Left ventricle myocardium superior (tissue), 1 donor: ENCODE measurements at places on chromosomes 7 and 10.
A peak's percentile ranks its signal among the peaks of the same experiment; 100 is the strongest.

- peak; percentile 74 for DNase-seq
Observed at GRCh38 chr7:75905785-75906604, 9.0 kb upstream of the POR start.

- peak; percentile 46 for DNase-seq
Observed at GRCh38 chr10:4291990-4292389, 507.0 kb upstream of the KLF6 start.

- no peak for DNase-seq
Observed at GRCh38 chr10:97464226-97464625, 18.3 kb downstream of the ZDHHC16 start.

DNA sequence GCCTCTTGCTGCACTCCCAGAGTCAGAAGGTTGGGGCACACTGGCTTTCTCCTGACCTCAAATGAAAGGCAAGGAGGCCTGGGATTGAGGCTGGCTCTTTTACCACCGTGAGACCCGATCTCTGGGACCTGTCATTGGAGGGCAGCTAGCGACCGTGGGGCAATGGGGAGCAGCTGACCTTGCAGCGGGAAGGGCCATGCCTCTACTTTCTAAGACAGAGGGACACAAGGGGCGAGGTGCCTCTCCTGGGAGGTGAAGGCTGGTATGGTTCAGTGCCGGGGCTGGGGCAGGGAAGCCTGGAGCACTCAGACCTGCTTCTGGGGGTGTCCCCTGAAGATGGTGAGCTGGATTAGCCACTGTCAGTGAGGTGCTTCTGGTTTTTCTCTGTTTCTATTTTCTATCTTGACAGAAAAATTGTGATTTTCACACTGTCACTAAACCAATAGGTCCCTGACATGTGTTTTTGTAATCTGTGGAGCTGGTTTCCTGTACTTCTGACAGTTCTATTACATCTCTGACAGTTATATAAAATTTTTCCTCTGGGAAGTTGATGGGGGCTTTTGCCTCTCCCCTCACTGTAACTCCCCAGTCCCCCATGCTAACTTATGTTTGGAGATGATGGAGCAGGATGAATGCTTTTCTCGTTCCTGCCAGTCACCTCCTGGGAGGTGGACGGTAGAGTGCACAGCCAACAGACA, 340.8 kb downstream of the RPS24 start:
- no peak for DNase-seq

DNA sequence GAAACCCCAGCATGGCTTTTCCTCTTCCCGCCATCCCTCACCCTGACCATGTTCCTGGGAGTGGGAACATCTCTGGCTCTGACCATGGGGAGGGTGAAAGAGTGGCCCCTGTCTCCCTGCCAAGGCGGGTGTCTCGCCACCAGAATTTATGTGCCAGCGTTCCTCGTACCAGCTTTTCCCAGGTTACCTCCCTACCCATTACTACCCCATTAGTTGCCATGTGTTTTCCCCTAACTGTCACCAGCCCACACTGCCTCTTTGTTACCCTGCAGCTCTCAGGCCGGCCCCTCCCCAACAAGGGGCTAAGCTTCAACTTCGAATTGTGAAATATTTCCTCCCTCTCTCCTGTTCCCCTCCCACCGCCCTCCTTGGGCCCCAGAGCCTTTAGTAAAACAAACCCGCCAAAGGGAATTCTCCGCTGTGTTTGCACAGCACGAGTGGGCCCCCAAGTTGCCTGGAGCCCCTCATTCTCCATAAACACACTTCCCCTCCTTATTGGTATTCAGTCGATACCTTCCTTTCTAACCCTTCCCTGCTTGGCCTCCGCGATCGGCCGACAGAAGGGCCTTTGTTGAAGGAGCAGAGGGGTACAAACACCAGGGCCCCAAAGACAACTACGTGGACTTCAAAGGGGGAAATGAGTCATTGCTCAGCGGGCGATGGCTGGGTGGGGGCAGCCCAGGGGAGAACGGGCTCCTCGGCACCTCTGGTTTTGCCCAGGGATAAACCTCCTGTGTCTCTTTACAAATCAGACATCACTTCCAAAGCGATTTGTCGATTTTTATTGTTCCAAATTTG, 45.5 kb downstream of the SLIT1 start:
- no peak for DNase-seq

GRCh38 chr10:23337616-23338015, 7.0 kb downstream of the C10orf67 start:
- DNase-seq: no peak

GRCh38 chr7:47391726-47392125, 190.2 kb downstream of the TNS3 start:
- DNase-seq: no peak
